Activated gamma-delta T cell treated with anti-CD3 and anti-CD28 coated beads, Interleukin-2, amount 50 U/mL, for 16 hours (primary cell): ENCODE measurements at places on chromosomes 5 and 9.

- DNase-seq: no peak
Measured at GRCh38 chr9:124297551-124297901, 39.8 kb downstream of the NEK6 start.

DNA sequence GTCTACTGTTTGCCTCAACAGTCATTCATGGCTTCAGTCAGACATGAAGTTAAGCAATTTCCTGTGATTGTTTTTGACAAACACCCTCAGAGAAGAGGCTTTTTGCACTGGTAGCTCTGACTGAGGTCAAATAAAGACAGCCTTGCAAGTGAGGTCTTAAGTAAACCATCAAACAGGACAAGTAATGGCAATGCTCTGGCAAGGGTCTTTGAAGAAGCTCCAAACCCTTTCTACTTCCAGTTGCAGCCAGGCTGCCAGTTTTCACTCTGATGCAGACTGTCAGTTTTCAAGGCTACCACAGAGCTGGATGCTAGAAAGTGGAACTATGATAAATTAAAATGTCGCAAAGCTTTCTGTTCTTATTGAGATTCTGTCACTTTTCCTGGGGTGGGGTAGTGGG lies 421.5 kb upstream of the PTGER4 start:
- DNase-seq: no peak

- no peak for DNase-seq
Measured at GRCh38 chr5:158837908-158838307, 261.8 kb downstream of the EBF1 start.

DNA sequence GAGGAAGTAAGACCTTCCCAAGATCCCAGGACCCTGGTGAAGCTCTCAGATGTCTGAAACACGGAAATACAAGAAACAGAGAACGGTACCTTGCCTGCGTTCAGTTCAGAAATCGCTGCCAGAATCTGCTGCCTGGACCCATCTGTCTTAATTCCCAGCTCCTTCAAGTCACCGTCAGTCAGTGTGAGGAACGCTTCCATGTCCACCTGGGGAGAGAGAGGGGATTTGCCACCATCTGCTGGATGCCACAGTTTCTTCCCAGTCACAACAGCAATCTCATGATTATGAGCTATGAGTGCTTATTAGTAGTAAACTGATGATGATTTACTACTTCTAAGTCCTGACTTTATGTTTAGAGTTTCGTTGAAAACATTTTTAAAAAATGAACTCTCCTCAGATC lies 36.7 kb upstream of the GABBR2 start:
- DNase-seq: no peak

- DNase-seq: no peak
Measured at GRCh38 chr5:118042076-118042475, 946.3 kb downstream of the DTWD2 start.

- no peak for DNase-seq
Measured at GRCh38 chr5:139188558-139189270, 9.5 kb downstream of the SIL1 start.

- DNase-seq: no peak
Measured at GRCh38 chr5:145856285-145856818, 16.5 kb downstream of the GRXCR2 start.
